ENCODE measurements at places on chromosomes 12 and 14.

- no peak for DNase-seq
These were observed 99.1 kb upstream of the NAP1L1 start for GRCh38 chr12:76183459-76184186.

- no peak for DNase-seq
These were observed at the start of gene CLEC7A for GRCh38 chr12:10130042-10130441. Gene CLEC7A, minus strand, starts transcription at chr12:10130199. Its CDS starts 117 bp downstream, at chr12:10130082.

DNA sequence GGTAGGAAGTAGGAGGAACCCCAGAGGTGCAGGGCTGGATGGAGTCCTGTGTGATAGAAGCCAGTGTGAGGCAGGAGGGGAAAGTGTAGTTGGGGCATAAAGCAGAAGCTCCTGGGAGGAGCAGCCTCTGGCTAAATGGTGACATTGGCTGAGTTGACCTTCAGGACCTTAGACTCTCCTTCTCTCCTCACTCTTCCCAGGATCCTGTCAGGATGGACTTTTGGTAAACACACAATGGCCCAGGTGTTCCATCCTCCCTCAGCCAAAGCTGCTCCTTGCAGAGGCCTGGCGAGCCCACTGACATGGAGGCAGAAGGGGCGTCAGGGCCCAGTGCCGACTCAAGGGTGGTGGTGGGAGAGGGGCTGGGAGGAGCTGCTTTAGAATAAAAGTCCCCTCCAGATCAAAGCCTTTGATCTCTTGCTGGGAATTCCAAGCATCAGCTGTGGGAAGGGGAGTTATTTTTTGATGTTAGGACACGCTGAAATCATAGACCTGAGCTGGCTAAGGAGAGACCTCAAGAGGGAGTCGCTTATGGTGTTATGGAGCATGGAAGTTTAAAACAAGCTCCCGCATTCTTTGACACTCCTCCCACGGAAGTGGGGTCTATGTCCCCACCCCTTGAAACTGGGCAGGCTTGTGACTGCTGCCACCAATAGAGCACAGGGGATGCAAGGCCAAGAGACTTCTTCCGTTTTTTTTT is 44.1 kb downstream of the SMIM41 start:
- no peak for DNase-seq

GRCh38 chr12:130655010-130655409 is 61.1 kb downstream of the RIMBP2 start:
- no peak for DNase-seq

DNA sequence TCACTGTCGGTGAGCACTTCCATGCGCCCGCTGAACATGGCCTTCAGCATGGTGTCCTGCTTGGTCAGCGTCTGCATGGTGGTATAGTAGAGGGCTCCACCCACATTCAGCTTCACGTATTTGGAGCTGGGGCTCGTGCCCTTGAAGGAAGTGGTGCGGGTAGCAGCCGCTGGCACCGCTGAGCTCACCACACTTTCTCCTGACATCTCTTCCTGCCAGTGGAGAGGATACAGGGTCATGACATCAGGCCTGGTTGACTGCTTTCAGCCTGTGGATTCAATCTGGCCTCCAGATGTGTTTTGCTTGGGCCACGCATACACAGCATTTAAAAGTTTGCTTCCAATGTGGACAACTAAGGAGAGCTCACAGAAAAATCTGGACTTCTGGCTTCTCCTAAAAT is 7.6 kb downstream of the KCTD10 start:
- DNase-seq: no peak

DNA sequence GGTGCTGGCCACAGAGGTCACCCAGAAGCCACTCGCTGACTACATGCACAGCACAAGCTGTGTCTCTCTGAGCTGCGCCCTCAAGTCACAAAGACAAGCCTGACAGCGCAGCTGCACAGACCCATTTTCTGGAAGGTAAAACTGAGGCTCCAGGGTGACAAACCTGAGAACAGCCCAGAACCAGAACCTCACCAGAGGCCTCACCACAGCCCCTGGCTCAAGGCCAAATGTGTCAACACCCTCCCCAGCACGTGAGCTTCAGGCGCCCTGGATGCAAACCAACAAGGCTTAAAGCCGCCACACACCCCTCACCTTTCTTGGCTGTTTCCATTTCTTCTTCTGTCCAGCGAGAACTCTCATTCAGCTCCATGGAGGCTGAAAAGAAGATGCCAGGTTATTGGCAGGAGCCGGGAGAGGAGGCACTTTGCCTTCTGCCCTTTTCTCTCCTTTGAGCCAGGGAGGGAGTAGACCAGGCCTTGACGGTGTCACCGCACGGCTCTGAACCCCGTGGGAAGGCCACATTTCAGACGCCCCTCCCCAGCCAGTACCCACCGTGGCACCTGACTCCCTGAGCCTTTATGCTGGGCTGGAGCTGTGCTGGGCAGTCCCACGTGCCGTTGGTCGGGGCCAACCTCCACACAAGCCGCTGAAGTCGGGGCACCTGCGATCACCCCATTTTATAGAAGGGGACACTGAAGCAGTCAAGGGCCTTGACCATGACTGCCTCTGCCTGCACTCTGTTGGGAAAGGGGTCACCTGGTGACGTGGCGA is 103.1 kb downstream of the RFLNA start:
- DNase-seq: no peak

DNA sequence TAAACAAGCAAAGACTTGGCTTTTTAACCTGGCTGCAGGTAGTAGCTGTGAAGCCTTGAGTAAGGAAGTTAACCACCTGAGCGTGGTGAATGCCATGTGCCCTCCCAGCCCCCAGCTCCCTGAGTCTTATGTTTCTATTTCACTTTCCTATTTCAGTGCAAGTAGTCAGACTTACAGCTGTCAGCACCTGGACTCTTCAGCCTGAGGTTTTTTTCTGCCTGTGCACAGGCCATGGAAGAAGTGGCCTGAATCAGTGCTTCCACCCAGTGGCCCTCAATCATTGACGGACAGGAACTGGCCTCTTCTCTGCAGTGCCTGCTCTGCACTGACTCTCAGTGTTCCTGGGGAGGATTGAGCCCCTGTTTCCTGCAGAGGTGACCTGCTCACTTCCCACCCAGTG is 796.4 kb downstream of the MED13L start:
- DNase-seq: no peak

DNA sequence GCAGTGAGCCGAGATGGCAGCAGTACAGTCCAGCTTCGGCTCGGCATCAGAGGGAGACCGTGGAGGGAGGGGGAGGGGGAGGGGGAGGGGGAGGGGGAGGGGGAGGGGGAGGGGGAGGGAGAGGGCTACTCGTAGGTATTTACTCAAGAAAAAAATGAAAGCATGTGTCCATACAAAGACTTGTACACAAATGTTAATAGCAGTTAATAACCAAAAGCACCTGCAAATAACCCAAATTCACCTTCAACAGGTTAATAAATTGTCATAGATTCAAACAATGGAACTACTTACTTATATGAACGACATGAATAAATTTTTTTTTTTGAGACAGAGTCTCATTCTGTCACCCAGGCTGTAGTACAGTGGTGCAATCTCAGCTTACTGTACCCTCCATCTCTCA is 152.4 kb downstream of the BRMS1L start:
- DNase-seq: no peak

GRCh38 chr14:33123281-33123680 is 184.6 kb downstream of the NPAS3 start:
- DNase-seq: no peak

GRCh38 chr12:105256011-105256410 is 20.0 kb upstream of the APPL2 start:
- DNase-seq: no peak

- no peak for DNase-seq
These were observed 82.7 kb upstream of the SFSWAP start for GRCh38 chr12:131628023-131628740.

GRCh38 chr12:123105211-123105826 is 45.6 kb downstream of the PITPNM2 start:
- no peak for DNase-seq

DNA sequence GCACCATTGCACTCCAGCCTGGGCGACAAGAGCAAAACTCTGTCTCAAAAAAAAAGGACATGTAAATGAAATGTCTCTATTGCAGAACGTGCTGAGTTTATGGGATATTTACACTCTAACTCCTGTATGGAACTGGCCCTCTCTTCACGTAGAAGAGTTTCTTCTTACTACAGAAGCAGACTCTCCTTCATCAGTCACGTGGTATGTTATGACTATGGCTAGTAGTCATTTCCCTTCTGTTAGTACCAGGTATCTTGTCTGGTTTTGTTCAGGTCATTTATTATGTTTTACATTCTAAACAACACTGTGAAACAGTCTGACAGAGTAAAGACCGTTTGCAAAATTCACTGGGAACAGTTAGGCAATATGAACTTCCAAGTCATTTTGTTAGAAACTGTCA is 20.3 kb downstream of the KNTC1 start:
- no peak for DNase-seq

DNA sequence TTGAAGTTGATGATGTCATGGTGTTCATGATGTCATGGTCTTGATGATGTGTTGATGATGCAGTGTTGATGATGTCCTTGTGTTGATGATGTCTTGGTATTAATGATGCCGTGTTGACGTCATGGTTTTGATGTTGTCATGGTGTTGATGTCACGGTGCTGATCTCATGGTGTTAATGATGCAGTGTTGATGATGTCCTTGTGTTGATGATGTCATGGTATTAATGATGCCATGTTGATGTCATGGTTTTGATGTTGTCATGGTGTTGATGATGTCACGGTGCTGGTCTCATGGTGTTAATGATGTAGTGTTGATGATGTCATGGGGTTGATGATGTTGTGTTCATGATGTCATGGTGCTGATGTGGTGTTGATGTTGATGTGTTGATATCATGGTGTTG is 48.0 kb upstream of the RIMBP2 start:
- no peak for DNase-seq

GRCh38 chr12:27112871-27113270 is 30.5 kb upstream of the C12orf71 start:
- no peak for DNase-seq

DNA sequence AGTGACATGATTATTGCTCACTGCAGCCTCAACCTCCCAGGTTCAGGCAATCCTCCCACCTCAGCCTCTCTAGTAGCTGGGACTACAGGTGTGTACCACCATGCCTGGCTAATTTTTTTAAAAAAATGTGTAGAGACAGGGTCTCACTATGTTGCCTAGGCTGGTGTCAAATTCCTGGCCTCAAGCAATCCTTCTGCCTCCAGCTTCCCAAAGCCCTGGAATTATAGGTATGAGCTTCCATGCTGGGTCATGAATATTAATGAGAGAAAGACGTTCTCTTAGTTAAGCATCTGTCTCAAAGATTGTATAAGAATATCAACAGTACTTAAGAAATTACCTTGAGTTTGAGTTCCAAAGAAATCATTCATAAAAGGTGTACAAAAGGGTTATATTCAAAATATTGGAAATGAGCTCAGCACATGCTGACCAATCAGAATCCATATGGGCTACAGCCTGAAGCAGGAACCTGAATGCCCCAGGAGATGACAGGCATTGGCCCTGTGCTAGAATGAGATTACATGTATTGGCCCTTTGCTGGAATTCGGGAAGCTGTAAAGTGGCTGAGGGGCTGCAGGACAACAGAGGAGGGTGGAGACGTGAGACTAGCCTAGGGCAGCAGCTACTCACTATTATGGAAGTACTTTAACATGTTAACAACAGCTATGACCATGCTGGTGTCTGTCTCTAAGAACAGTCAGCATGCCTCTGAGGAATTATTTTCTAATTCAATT is 157.0 kb upstream of the CPNE8 start:
- DNase-seq: no peak

GRCh38 chr12:3247629-3248161 is 170.5 kb downstream of the TSPAN9 start:
- DNase-seq: no peak

- no peak for DNase-seq
These were observed 3.7 kb upstream of the FAIM2 start for GRCh38 chr12:49907352-49907751.

GRCh38 chr14:55899531-55899930 is 218.7 kb upstream of the PELI2 start:
- DNase-seq: no peak

DNA sequence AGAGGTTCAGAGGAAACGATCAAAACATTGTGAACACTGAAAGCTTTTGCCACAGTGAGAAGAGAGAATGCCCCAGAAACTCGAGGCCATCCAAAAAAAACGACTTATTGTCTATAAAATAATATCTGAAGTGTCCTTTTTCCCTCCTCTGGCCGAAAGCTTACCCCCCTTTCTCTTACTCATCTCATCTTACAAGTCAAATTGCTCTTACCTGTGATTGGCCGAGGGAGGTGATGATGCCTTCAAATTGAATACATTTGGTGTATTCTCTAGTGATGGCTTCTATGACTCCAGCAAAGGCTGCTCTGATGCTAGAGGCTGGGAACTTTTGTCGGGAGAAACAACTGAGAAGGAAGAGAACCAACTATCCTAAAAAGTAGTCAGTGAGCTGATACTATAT is 90.7 kb downstream of the PTCSC3 start:
- no peak for DNase-seq

DNA sequence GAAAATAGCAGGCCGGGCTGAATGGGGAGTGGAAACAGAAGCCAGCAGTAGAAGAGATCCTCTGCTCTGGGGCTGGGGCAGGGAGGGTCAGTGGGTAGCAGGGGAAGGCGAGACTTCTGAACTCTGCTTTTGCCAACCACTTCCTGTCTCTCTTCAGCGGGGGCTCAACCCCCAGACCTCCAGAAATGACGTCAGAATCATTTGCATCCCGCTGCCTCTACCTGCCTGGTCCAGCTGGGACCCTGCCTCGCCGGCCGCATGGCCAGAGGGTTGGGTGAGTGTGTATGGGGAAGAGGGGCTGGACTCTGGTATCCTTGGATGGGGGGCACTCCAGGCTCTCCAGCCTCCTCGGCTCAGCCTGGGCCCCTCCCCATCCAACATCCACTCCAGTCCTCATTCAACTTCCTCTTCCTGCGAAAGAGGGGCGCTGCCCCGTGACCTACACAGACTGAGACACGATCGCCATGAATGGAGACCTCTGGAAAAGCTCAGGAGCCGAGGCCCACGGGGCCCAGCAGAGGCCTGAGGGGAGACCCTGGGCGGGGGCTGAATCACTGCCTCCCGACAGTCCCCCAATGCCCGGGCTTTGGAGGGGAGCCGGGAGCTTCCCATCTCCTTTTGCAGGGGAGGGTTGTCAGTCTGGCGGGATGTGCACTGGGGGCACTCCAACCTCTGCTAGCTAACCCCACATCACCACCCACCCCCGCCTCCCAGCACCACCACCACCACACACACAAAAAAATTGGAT is 458 bp upstream of the HOXC4 start:
- no peak for DNase-seq

DNA sequence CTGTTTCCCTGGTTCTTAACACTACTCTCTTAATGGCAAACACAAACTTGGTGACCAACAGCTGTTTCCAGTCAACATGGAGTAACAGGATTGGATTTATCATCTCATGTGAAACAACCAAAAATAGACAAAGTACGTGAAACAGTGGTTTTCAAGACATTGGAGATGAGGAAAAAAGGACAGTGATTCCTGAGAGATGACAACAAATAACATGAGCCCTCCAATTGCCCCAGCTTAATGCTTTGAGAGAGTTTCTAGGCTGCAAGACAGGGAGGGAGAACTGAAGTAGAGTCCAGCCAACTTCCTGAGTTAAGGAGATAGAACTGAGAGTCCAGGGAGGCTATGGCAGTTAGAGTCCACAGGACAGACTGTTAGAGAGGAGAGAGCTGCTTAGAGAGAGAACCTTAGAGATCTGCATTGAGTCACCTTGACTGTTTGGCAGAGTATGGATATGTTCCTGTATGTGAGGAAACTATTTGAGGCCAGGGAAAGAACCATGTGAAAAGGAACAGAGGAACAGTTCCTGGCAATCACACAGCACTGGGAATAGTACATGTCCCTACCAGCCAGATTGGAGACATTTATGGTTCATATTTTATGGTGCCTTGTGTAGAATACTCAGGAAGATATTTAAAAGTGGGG is 106.4 kb downstream of the PCNX1 start:
- no peak for DNase-seq

GRCh38 chr14:105061428-105062047 is 3.7 kb downstream of the GPR132 start:
- no peak for DNase-seq

Measured in activated gamma-delta T cell treated with anti-CD3 and anti-CD28 coated beads, Interleukin-2, amount 50 U/mL, for 16 hours (primary cell).